ENCODE measurements at places on chromosomes 1 and 21.

GRCh38 chr1:208808301-208808700, 564.1 kb upstream of the PLXNA2 start:
- DNase-seq: no peak

DNA sequence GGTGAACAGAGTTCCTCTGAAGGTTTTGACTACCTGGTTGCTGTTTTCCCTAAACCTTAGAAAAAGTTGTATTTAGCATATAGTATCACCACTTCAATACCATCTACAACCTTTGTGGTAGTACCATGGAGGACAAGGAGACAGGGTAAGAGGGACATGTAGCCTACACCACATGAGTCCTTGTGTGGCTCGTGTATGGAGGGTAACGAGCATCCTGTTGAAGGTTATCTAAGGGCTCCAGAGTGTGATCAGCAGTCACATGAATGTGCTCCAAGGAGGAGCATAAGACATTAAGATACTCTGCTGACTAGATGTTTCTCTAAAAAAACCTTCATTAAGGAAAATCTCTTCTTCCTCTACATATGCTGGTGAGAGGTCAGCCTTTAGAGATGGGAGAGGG, 67.3 kb downstream of the VCAM1 start:
- DNase-seq: no peak

DNA sequence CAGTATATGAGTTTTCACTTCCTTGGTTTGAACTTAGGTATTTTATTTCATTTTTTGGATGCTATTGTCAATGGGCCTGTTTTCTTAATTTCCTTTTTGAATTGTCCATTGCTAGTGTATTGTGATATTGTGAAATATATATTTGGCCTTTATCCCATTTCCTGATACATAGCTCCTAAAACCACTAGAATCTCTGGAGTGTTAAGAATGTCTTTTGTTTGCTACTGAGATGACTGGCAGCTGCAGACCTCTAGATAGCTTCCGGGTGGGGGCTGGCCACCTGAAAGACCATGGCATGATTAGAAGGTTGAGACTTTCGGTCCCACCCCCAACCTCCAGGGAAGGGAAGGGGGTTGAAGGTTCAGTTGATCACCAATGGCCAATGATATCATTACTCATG, 245.4 kb downstream of the KCNJ6 start:
- DNase-seq: no peak

- no peak for DNase-seq
Measured at GRCh38 chr1:245777752-245778151, 623.0 kb downstream of the KIF26B start.

GRCh38 chr1:221099747-221100595, 220.7 kb downstream of the HLX start:
- DNase-seq: no peak

DNA sequence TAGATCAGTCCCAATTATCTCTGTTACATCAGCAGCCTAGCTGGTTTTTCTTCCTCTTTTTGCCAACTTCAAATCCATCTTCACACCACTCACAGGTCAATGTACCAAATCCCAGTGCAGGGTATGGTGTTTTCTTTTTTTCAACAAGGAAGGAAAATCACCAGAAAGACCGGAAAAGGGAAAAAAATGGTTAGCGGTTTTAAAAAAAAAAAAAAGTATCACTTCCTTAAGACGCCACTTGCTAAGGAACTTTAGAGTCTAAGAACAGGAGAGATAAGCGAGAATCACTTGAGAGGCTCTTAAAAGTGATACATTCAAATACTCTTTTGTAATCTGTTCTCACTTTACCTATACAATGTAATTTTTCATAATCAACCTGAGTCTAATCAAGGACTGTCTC, 3.1 kb upstream of the OR10J1 start:
- DNase-seq: no peak

GRCh38 chr1:2604156-2604843, 17.7 kb downstream of the PRXL2B start:
- no peak for DNase-seq

DNA sequence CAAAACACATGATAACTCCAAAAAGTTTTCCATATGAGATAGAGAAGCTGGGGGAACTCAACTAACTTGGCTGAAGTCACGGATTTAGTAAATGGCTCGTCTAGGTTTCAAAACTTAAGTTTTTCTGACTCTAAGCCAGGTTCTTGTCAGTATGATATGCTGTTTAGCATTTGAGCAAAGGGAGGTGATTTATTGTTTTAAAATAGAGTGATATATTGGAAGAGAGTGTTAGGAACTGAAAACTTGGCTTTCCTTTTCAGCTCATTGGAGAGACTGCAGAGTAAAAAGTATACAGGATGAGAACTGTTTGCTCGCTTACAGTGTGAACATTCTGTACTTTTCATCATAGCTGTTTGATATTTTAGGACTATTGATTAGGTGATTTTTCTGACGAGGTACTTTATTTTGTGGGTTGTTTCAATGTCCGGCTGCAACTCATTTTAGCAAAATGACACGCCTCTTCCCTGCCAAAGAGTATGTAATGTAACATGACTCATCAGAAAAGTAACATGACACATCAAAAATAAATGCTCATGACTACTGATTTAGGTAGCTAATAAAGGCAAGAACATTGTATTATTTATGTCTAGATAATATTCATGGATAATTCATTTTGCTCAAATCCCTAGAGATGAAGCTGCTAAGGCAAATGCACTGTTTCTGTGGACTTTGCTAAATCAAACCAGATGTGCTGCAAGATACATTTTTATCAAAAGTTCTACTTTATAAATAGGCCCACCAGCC, 355.1 kb downstream of the GPATCH2 start:
- DNase-seq: no peak

DNA sequence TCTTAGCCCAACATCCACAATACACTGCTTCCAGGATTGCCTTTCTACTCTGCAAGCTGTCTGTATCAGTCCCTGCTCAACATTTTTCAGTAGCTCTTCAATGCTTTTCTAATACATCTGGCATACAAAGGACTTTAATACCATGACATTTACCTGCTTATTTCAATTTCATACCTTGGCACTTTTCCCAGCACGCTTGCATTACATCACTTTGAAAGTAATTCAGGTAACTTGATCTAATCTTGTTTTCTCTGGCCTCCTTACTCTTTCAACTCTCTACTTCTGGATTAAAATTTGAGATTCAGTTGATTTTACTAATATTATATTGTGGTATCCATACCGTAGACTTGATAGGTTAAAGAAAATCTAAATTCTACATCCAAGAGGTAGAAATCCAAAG, 103.0 kb downstream of the PTGS2 start:
- DNase-seq: no peak

DNA sequence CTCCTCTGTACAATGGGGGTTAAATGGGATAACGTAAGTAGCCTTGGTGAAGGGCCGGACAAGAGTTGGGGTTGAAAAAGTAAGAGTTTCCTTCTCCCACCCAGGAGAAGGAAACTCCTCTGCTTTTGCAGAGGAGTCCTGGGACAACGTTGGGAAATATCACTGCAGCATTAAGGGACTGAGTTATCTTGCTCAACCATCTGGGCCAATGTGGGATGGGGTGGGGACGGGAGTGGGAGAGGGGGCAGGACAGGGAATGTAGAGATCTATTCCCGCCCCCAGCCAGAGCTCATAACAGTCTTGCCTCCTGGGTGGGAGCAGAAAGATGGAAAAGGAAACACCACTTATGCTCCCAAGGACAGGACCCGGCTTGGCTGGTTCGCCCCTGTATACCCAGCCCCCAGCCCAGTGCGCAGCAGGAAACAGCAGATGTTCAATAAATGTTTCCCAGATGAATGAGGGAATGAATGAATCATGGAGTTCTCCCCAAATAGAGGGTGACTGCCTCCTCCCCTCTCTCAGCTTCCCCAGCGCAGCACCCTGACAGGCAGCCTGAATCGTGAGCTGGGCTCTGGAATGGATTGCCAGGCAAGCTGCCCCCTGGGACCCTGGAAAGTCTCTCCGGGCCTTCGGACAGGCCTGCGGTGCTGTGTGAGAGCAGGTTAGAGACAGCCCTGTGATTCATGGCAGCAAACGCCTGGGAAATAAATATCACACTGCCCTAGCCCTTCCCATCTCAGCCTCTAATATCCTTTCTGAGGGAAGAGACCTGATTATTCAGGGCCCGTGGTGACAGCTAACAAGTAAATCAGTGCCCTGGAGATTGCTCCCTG, 24.8 kb downstream of the FBXO2 start:
- no peak for DNase-seq

GRCh38 chr21:33544451-33545195, 1.8 kb downstream of the SON start:
- DNase-seq: no peak

DNA sequence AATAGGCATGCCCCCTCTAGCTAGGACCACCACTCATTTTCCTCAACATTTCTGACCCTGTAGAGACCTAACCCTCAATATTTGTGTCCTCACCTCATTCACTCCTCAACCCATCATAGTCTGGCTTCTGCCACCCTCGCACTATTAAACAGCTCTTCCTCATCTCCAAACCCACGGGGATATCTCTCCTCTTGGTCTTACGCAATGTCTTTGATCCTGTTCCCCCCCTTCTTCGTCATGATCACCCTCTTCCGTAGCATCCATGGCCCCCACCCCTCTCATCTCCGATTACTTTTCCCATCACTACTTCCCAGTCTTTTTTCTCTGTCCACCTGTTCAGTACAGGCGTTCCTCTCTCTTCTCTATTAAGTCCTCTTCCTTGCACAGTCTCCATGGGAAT, 51.7 kb upstream of the SPOCD1 start:
- DNase-seq: no peak

DNA sequence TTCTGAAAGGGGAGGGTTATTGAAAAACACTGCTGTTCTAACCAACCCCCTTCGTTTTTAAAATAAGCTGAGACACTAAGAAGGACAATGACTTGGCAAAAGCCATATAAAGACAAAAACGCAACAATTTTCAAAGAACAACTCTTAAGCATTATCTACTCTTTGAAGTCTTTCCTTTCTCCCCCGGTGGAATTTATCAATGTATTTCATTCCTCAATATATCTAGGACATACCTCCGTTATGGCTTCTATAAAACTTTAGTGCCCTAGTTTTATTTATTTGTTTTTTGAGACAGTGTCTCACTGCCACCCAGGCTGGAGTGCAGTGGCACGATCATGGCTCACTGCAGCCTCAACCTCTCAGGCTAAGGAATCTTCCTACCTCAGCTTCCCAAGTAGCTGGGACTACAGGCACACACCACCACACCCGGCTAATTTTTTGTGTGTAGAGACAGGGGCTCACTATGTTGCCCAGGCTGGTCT, 3.2 kb downstream of the NRDC start:
- no peak for DNase-seq

GRCh38 chr1:201718346-201719202, 110.4 kb upstream of the IPO9 start:
- no peak for DNase-seq

DNA sequence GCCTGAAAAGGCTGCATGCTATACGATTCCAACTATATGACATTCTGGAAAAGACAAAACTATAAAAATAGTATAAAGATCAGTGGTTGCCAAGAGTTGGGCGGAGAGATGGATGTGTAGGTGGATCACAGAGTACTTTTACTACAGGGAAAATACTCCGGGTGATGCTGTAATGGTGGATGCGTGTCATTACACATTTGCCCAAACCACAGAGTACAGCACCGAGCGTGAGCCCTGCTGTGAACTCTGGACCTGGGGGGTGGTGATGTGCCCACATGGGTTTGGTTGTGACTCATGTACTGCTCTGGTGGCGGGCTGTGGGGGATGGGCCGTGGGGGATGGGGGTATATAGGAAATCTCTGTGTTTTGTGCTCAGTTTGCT, 162.7 kb upstream of the COL6A1 start:
- no peak for DNase-seq

- no peak for DNase-seq
Measured at GRCh38 chr1:30817077-30817438, 59.5 kb upstream of the LAPTM5 start.
